Effector CD8-positive, alpha-beta T cell (primary cell): ENCODE measurements at places on chromosomes 4 and X.

DNA sequence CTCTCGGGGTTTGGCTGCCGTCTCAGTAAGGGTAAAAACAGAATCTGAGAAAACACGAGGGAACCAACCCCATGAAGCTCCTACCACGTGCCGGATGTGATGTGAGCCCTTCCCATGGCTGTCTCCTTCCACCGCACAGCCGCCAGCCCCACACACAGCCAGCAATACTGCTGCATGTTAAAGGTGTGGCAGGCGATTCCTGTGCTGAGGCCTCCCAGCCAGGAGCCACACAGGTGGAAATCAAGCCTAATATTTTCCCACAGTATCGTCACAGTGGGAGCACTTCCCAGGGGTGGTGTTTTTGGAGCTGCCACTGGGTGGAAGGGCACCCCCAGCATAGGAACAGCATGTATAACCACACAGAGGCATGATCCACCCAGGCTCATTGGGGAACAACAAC is 77.5 kb downstream of the SLC2A9 start:
- no peak for DNase-seq

DNA sequence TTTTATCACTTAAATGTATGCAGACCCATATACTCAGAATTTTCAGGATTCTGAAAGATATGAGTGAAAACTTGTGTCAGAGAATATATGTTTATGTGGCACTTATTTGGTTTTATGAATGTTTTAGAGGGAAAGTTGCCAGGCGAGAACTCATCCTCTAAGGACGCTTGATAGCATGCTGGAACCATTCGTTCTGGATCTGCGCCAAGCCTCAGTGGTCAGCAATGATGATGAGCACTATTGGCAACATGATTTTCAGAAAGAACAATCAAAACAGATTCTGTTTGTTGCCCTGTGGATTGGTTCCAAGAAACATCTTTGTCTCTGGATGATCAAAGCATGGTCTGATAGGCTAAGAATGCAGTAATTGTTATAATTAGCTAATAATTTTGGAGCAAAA is 32.1 kb upstream of the RAPGEF2 start:
- no peak for DNase-seq

DNA sequence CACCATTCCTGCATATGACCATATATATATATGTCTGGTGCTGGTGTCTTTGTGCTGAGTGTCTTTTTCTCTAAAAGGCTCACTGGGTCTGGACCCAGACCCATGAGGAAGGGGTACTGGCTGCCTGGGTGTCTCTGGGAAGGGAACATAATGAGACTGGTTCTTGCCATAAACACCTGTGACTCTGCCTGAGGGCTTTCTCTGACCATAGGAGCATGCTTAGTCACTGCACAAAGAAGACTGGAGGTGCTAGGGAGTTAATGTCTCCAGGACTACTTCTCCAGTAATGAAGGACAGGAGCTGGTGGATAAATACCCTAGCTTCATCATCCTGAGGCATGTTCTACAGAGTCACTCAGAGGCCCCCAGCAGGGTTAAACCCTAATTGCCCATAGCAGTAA is 47.1 kb upstream of the CASK start:
- no peak for DNase-seq

- DNase-seq, result no peak
Observed at GRCh38 chr4:42917296-42917695, 24.8 kb downstream of the GRXCR1 start.

GRCh38 chr4:13092702-13093101 is 391.4 kb downstream of the RAB28 start:
- no peak for DNase-seq

GRCh38 chr4:82419451-82419850 is 10.8 kb downstream of the HNRNPDL start:
- no peak for DNase-seq

DNA sequence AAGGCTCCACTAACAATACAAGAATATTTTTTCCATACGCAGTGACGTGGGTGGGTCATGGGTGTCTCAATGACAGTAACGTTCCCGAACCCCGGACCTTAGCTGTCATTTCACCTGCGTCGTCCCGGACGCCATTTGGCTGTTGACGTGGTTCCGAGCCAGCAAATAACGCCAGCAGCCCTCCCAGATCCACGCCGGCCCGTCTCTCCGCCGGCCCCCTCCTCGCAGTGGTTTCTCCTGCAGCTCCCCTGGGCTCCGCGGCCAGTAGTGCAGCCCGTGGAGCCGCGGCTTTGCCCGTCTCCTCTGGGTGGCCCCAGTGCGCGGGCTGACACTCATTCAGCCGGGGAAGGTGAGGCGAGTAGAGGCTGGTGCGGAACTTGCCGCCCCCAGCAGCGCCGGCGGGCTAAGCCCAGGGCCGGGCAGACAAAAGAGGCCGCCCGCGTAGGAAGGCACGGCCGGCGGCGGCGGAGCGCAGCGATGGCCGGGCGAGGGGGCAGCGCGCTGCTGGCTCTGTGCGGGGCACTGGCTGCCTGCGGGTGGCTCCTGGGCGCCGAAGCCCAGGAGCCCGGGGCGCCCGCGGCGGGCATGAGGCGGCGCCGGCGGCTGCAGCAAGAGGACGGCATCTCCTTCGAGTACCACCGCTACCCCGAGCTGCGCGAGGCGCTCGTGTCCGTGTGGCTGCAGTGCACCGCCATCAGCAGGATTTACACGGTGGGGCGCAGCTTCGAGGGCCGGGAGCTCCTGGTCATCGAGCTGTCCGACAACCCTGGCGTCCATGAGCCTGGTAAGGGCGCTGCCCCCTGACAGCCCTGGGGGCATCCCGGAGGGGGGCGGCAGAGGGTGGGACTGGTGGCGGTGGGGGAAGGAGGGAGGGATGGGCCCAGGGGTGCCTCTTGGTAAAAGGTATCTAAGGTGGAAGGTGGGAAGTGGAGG is at the start of gene CPE:
Gene CPE (plus strand): TSS at position 264 of the 933 bp plus-strand sequence. CDS start 214 bp downstream, at position 478.
- DNase-seq, result peak; percentile 32

DNA sequence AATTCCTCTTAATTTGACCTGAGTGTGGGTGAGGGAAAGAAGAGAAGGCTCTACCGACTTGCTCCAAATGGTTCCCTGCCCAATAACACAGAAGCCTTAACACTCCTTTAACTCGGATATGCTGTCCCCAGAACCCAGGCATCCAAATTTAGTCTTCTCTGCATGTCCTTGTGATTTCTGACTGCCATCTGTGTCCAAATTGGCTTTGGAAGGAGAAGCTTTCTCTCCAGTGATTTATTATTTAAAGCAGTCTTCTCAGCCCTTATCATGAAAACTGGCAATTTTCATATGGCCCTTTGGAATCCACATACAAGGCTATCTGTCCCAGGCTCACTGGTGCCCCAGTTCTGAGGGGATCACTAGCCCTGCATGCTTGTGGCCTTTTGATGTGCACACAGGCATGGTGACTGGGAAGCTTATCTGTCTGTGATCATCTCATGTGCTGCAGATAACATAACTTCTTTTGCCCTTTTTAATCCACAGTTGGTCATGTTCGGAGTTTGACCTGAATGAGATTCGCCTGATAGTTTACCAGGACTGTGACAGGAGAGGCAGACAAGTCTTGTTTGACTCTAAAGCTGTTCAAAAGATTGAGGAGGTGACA is 56.7 kb downstream of the FNIP2 start:
- no peak for DNase-seq

DNA sequence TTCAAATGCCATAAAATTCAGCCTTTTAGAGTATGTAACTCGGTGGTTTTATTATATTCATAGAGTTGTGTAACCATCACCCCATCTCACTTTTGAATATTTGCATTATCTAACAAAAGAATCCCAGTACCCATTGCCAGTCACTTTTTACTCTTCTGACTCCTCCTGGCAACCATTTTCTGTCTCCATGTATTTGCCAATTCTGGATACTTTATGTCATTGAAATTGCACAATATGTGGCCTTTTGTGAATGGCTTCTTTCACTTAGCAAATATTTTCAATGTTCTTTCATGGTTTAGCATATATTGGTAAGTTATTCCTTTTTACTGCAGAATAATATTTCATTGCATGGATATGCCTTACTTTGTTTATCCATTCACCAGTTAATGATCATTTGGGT is 79.9 kb downstream of the SLIT2 start:
- DNase-seq, result no peak

GRCh38 chr4:150501983-150502382 is 80.0 kb upstream of the MAB21L2 start:
- DNase-seq, result no peak

- DNase-seq, result no peak
Observed at GRCh38 chr4:42205541-42205940, 53.1 kb upstream of the BEND4 start.

DNA sequence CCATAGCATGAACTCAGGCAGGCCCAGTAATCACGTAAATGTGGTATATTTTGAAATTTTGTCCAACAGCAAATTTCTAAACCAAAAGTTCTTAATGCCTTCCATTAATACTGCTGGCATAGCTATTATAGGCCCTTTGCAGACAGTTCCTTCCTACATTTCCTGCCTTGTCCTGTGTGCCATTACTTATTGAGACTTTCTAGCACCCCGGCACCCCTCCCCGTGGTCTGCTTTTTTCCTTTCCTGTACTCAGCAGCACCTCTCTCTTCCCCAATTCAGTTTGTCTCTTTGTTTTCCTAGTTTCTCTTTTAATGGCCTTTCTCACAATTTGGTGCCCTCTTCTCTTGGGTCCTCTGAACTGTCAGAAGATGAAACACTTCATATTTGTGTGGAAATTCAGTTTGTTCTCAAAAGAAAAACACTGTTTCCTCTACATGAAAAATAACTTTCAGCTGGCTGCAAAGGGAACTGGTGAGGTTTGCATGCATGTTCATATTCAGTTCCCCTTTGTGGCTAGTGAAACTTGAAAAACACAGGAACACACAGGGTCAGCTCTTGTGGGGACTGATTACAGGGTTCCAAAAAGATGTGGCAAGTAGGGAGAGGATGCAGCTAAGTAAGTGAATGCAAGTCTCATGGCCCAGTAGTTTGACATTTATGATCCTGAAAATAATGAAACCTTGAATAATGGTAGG is 17.1 kb downstream of the GPR34 start:
- no peak for DNase-seq

- no peak for DNase-seq
Observed at GRCh38 chrX:139642241-139642927, 65.6 kb downstream of the MCF2 start.

DNA sequence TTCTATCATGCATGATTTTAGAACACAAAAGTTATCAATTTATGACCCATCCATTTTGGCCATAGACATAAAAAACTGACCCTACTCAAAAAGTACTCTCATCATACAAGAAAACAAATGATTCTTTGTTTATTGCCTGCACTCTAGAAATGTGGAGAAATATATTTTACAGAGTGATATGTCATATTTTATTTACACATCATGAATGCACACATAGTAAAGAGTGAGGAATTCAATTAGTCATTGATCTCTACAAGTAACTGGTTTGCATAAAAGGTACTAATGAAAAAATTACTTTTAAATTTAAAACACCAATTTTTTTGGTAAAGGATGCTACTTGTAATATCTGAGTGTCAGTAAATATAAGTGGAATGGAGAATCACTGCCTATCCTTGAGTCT is 242.5 kb upstream of the FAT4 start:
- DNase-seq, result no peak

GRCh38 chrX:113594123-113594841 is 753.7 kb upstream of the AMOT start:
- no peak for DNase-seq

- no peak for DNase-seq
Observed at GRCh38 chr4:183675625-183676024, 16.5 kb downstream of the TRAPPC11 start.

- DNase-seq, result no peak
Observed at GRCh38 chr4:1370321-1371124, 23.5 kb downstream of the UVSSA start.

DNA sequence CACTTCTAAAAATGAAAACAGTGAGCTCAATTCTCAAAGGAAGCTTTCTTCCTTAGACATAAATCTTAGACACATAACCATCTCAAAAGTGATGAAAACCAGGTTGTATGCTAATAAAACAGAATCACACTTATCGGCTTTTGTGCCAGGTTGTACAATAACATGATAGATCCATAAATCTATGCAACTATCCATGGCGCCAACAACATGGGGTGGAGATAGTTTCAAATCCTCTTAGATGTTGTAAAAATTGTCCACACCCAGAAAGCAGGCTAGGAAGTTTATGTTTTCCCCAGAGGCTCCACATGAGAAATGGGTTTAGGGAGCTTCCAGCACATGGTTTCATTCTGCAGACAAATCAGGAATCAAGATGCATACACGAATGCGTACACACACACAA is 165.3 kb upstream of the MAP3K15 start:
- DNase-seq, result no peak

- no peak for DNase-seq
Observed at GRCh38 chr4:147942729-147943128, 210.8 kb downstream of the ARHGAP10 start.

GRCh38 chrX:20571611-20572010 is 304.9 kb upstream of the RPS6KA3 start:
- DNase-seq, result no peak

- no peak for DNase-seq
Observed at GRCh38 chr4:96637971-96638412, 798.1 kb downstream of the PDHA2 start.

DNA sequence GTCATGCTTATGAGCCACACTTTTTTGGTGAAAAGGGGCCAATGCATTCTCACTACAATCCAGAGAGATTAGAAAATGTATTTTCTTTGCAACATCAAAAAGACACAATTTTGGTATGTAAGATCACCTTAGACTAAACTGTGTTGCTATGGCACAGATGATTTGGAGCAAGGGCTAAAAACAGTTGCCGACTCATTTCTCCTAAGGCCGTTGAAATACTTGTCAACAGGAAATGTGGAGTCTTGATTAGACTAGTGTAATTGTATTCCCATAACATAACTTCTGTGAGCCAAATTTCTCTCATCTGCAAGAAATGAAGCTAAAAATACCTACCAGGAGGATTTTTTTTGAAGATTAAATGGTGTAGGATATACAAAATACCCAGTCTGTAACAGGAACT is 2547.7 kb downstream of the ARAP2 start:
- DNase-seq, result no peak

GRCh38 chr4:45043911-45044310 is 317.6 kb upstream of the GNPDA2 start:
- DNase-seq, result no peak

DNA sequence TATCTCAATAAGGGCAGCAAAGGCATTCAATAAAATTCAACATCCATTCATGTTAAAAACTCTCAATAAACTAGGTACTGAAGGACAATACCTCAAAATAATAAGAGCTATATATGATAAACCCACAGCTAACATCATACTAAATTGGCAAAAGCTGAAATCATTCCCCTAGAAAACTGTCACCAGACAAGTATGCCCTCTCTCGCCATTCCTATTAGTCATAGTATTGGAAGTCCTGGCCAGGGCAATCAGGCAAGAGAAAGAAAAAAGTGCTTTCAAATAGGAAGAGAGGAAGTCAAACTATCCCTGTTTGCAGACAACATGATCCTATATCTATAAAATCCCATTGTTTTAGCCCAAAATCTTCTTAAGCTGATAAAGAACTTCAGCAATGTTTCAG is 116.8 kb downstream of the TENT5D start:
- no peak for DNase-seq

DNA sequence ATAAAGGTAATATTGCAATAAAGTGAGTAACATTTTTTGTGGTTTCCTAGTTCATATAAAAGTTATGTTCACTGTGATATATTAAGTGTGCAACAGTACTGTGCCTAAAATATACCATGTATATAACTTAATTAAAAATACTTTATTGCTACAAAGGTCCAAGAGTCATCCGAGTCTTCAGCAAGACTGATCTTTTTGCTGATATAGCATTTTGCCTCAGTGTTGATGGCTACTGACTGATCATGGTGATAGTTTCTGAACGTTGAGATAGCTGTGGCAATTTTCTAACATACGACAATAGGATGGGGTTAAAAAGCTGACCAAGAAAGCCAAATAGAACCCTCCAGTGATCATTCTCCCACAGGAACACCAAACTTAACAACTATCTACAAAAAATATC is 1302.7 kb downstream of the TECRL start:
- no peak for DNase-seq

- no peak for DNase-seq
Observed at GRCh38 chr4:83582289-83582785, 46.4 kb downstream of the GPAT3 start.
